ENCODE measurements at places on chromosomes 3 and 15. TPM values are rescaled to one million over a fixed set of nuclear protein-coding genes. Genes with fewer than 3 reads are reported as not detected.

DISP2 gene
- polyA plus RNA-seq, result 6.8 TPM

WNT5A gene
- 0.22 TPM for polyA plus RNA-seq

ROBO1 gene
- polyA plus RNA-seq, result 1.3 TPM

TRPC1 gene
- 0.22 TPM for polyA plus RNA-seq

DZIP1L gene
- polyA plus RNA-seq, result 0.45 TPM

ARPP21 gene
- 1.4 TPM for polyA plus RNA-seq

FAM219B gene
- polyA plus RNA-seq, result 17.3 TPM

SKOR1 gene
- 0.27 TPM for polyA plus RNA-seq

MYZAP gene
- 38.6 TPM for polyA plus RNA-seq

EFCC1 gene
- polyA plus RNA-seq, result not detected

MED12L gene
- 0.45 TPM for polyA plus RNA-seq

GOLGA6A gene
- not detected for polyA plus RNA-seq

PLA2G4E gene
- polyA plus RNA-seq, result 0.80 TPM

TMF1 gene
- polyA plus RNA-seq, result 10.3 TPM

DNAH12 gene
- polyA plus RNA-seq, result 2.1 TPM

FBXL22 gene
- 2.1 TPM for polyA plus RNA-seq

SLC25A20 gene
- polyA plus RNA-seq, result 96.7 TPM

WDR93 gene
- polyA plus RNA-seq, result not detected

ALPK3 gene
- polyA plus RNA-seq, result 0.22 TPM
